ENCODE measurements at places on chromosomes 3 and 15. TPM values are rescaled to one million over a fixed set of nuclear protein-coding genes. Genes with fewer than 3 reads are reported as not detected.

DNA sequence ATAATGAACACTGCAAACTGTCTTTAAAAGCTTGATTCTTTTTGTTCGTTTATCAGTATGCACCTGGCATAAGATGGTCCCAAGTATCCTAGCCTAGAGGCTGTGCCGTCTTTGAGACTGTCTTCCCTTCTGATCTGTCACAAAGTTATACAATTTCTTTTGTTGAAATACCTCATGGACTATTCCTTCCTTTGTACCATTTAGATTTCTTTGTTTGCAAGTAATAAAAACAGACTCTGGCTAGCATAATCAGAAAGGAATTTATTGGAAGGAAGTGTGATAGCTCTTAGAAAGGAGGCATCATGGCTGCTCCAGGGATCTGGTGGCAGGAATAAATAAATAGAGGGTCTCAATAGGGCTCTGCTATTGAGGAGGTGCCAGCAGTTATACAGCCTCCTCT is 280.4 kb downstream of the SLC9A9 start:
- no peak for DNase-seq

Gene UPK1B
- 32.8 TPM for total RNA-seq

Gene LCTL
- total RNA-seq, result not detected

DNA sequence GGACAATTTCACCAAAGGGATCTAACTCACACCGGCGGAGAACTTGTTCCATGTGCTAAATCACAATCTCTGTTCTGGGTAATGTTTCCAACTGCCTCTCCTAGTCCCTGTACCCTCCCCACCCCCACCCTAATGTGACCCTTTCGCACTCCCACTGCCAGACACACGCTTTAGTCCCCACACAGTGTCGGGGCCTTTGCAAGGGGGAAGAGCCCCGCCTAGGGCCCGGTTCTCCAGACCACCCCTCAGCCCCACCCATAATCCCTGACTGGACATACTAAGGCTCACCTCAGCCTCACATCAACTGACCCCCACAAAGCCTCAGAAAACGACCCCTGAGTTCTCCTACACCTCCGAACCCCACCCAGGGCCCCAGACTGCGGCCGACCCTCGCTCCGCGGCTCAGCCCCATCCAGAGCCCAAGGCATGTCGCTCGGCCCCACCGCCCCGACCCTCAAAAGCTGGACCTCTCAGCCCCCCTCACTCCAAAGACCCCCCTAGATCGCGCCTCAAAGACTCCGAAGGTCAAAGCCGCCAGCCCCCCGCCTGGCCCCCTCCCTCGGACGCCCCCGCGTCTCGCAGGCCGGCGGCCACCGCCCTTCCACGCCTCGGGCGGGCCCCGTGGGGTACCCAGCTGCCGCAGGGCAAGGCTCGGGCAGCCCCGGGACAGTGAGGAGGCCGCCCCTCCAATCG is 72.0 kb upstream of the MAP4 start:
- peak; percentile 7 for DNase-seq

GRCh38 chr3:33441225-33441976 is 1.2 kb upstream of the UBP1 start:
- DNase-seq, result no peak

- DNase-seq, result no peak
These were observed 596.2 kb upstream of the DPPA4 start for GRCh38 chr3:109933576-109933975.

- DNase-seq, result no peak
These were observed 36.8 kb upstream of the NEO1 start for GRCh38 chr15:73015493-73015892.

Gene TMIE
- 0.26 TPM for total RNA-seq

GRCh38 chr15:58331560-58331912 is 100.3 kb upstream of the LIPC start:
- no peak for DNase-seq

Gene CD200R1
- total RNA-seq, result not detected

Gene TRIM71
- total RNA-seq, result not detected

Gene CHST13
- total RNA-seq, result 1.3 TPM

DNA sequence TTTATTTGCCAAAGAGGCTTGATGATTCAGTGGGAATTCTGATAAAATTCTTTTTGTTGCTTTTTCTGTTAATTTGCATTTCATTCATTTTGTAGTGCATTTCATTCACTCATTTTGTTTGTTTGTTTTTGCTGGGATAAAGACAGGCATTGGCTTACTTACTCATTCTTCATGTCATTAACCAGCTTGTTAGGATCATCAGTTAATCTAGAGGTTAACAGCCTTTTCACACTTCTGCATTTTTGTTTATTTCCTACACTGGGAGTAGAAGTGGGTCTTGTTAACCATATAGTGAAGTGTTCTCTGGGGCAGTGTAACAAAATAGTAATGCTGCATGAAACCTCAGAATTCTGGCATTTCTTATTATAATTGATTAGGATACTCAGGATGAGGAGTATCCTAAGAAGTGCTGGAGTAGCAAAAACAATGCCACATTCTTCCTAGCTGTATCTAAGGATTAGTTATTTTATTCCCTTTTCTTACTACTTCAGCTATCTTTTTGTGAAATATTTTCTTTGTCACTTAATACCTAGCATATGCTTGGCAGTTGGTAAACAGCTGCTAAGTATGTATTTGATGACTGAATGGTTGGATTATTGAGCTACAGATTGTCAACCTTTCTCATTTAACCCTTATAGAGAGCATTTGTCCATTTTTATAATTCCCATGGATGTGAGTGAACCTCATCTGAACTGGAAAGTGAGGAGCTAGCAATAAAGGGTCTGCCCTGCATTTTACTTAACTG is 135.7 kb upstream of the LRRFIP2 start:
- DNase-seq, result no peak

Gene MUSTN1
- total RNA-seq, result 0.66 TPM

- DNase-seq, result no peak
These were observed 157.9 kb downstream of the XXYLT1 start for GRCh38 chr3:195113048-195113447.
